ENCODE measurements at places on chromosomes 2 and 18.

GRCh38 chr2:239884875-239885274, 140.3 kb downstream of the NDUFA10 start:
- DNase-seq = no peak

DNA sequence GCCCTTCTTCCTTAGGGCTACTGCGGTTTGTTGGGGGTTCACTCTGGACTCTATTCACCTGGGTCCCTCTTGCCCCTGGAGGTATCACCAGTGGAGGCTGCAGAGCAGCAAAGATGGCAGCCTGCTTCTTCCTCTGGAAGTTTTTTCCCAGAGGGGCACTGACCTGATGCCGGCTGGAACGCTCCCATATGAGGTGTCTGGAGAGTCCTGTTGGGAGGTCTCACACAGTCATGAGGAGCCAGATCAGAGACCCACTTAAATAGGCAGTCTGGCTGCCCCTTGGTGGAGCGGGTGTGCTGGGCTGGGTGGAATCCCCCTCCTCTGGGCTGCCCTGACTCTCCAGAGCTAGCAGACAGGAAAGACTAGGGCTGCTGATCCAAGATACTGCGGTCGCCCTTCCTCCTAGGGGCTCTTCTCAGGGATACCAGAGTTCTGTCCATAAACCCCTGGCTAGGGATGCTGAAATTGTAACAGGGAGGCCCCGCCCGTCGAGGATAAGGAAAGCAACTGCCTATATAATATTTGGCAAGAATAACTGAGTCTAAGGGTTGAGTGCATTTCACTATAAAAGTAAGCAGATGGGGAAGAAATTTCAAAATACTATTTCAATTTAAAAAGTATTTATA, 140.7 kb downstream of the NOL4 start:
- no peak for DNase-seq

DNA sequence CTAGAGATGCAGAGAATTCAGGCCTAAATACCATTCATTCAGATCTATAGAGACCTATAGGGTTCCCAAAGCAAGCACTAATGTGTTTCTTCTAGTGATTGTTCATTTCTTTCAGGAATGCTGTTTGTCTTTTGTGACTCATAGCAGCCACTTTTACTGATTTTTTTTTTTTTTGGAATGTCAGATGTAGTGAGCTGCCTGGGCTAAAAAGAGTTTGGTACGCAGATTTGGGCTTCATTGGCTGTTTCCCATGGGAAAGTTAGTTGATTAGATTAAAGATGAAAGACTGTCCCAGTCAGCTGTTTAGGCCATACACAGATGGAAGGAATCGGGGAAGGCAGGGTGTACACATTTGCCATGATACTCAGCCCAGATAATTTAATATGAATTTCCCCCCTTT, 87.6 kb downstream of the CDC42EP3 start:
- no peak for DNase-seq

DNA sequence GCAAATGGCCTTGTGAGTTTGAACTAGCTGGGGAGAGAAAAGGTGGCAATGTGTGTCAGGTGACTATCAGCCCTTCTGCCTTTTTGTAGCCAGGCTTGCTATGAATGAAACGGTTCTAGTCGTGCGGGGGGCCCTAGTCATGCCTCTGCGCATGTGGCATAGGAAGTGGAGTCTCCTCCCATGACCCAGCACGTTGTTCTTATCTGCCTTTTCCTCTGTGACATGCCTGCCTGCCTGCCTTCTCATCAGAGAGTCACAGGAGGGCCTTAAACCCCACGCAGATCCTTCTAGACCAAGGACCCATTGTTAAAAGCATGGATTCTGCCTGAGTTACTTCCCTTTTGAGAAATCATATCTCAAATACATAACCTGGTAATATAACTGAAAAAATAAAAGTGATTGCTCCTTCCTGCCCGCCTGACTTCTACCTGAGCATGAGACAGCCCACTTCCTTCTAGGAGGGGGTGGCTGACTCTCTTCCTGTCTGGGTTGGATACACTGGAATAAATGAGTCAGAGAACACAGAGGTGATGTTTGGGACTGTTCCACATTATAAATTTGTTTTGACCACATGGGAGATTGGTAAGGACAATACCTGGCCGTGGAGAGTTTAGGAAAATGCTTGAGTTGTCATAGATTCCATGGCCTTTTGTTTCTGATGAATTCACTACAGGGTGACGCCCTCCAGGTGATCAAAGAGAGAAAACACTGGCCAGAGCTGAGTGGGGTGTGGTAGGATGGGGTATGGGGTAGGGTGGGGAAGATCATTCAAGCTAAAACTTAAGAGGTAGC, 49.8 kb downstream of the FBLN7 start:
- DNase-seq = no peak

GRCh38 chr18:269480-270095, 1.7 kb upstream of the THOC1 start:
- no peak for DNase-seq

DNA sequence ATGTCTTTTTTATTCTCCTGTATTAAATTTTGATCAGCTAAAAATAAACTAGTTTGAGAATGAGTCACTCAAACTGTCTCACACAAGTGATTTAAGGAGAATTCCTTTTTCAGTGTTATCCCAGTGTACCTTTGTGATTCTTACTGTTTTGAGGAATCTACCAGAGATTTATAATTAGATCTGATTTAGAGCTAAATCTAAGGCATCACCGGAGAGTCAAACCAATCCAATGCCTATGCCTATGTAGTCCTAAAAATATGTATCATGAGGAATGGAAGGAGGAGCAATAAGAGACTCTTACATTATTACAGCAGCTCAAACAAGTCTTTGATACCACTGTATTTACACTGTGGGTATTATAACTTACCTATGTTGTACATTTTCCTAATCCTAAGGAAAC, 63.4 kb upstream of the CYP20A1 start:
- no peak for DNase-seq

GRCh38 chr2:143148011-143148410, 18.8 kb downstream of the ARHGAP15 start:
- DNase-seq = no peak

DNA sequence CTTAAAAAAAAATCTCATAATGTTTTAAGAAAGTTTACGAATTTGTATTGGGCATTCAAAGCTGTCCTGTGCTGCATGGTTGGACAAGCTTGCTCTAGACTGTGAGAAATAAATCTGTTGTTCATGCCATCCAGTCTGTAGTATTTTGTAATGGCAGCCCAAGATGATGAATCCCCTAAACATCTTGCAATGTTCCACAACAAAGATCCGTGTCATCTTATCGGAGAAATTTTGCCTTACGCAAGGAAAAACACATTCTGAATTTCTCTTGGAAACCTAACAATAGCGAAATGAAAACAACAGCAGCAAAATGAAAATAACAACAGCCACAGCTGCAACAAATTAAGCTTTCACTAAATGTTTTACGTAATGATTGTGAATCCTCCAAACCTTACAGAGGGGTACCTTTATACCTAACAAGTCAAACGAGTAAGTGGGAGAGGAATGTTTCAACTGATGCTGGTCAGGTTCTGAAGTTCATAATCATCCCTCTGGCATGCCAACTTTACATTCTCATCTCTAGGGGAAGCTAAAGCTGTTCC, 76.1 kb upstream of the RNU4ATAC start:
- DNase-seq = no peak

- no peak for DNase-seq
Observed at GRCh38 chr18:13232971-13233786, 14.6 kb downstream of the LDLRAD4 start.

DNA sequence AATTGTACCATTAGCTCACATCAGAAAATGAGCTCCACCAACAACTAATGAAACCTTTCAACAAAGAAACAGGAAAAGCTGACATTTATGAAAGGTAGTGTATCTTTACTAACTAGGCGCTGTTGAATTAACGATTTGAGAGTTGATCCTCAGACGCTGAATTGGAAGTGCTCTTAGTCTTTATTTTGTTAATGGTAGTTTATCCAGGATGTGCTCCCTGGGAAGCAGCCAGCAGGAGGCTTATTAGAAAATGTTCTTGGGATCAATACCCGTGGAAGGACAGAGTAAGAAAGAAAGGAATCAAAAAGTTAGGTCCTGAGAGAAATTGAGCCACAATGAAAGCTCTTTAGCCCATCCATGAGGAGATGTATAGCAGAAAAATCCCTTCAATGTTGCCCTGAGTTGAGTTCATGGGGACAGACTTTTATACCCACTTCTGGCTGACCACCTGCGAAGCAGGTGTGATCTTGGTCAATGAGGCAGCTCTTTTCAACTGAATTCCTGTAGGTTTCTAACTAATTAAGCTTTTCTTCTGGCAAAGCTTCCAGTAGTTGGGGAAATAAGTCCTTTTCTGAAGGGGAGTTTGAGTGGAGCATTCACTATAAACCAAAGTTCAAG, 492.6 kb upstream of the REG3G start:
- DNase-seq = no peak

DNA sequence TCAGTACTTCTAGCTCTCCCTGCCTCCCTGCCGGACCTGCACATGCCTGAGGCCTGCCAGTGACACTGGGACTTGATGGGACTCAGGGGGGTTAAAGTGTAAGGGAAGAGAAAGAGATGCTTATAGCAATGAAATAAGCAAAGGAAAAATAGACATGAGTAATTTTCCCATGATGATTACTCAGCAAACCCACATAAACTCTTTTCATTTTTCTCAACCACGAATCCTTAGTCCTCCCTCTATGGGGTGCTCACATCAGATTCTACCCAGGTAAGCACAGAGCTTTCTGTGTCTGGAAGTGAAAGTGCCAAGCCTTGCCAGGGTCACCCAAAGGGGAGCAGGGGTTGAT, 44.8 kb upstream of the ANKRD62 start:
- no peak for DNase-seq

DNA sequence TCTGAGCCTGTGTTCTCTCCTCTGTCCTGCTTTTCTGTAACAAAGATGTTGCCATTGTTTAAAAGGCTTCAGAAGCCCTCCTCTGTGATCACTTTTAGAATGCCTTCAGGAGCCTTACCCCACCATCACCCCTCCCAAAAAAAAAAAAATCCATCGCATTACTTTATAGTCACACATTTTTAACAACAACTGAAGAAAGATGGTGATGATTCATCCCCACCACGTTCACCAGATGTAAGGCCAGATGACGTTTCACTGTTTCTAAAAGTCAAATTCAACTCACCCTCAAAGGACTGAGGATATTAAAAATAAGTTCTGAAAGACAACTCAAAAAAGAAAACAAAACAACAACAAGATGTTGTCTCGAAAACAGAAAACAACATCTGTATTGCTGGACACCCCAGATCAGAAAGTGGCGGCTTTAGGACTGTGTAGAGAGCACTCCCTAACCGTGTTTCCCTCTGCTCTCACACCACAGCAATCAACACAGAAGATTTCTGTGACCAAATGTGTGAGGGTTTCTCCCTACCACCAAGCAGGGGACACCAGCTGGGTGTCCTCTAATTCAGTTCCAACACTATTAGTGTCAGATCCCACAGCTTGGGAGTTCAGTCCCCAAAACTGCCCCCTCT, 61.9 kb upstream of the CREB1 start:
- DNase-seq = no peak

GRCh38 chr2:183898641-183899040, 699.7 kb upstream of the ZNF804A start:
- DNase-seq = no peak

- no peak for DNase-seq
Observed at GRCh38 chr2:88345842-88346241, 106.7 kb downstream of the FOXI3 start.

DNA sequence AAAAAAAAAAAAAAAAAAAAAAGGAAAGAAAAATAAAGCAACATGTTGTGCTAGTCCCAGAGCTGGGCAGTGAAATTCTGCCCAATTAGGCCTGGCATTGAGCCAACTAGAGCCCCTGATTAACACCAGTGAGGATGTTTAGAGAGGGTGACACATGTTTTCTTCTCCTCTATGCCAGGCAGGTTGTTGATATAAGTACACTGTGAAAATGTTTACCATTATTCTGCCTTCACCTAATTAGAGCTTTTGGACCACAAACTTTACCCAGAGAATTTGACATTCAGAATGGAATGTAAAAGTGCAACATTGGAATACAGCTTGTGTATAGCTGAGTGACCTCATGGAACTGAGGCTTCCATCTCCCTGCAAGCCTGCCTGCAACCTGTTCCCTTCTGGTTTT, 95.9 kb upstream of the MSH2 start:
- DNase-seq = no peak

DNA sequence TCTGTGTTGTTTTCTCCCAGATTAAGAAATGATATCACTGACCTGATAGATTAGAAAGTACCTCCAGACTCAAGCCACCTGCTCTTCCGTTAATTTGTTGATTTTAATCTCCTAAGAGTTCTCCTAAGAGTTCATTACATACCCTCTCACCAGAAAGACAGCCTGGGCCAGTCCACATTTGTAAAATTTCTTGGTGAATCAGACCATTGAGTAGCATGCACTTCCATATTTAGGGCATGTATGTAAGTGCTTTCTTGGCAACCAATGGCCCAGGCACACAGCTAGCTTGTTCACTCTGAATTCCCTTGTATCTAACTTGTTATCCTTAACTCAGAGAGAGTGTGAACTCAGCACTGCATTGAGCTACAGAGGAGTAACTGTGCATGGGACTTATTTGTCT, 158.1 kb upstream of the ACAA2 start:
- DNase-seq = no peak

GRCh38 chr18:24669015-24669414, 208.6 kb downstream of the HRH4 start:
- DNase-seq = no peak
